Stimulated activated CD4-positive, alpha-beta T cell treated with anti-CD3 and anti-CD28 coated beads, Interleukin-12 subunit alpha, Interleukin-12 subunit beta, amount 100 ng/mL, for 24 hours (primary cell): ENCODE measurements at places on chromosomes 7 and 10.

DNA sequence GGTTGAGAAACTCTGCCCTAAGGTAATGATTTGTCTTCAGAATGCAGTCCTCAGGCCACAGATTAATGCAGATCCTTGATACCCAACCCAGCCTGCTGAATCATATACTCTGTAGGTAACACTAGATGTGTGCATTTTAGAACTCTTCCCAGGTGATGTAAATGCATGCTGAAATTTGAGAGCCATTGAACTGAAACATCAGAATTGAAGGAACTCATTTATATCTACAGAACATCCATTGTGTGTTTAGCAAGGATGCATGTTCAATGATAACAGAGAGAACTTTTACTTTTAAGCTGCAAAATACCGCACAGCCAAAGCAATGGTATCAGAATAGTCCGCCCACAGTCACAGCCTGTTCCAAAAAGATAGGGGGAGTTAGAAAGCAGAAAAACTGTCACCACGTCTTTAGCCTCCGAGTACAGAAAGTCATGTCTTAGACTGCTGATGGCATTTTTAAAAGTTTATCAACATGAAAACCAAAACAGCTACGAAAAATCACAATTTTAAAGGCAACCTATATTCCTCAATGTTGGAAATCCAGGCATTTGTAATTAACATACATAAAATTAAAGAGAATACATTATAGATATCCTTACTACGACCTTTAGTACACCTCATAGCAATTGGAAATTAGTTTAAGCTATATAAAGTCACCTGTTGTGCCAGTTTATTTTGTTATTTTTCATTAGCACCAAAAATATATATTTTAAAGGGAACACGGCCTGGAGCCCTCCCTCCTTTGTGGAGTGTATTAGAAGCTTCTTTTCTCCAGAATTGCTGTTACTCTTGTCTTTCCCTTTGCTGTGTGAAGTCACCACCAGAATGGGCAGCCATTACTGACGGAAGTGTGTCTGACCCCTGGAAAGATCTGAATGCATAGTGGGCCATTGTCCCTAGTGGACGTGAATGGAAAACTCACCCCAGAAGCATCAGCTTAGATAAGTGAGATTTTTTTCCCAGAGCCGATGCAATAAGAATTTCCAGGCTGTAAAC lies 65.8 kb upstream of the PRKAR2B start:
- DNase-seq: no peak

DNA sequence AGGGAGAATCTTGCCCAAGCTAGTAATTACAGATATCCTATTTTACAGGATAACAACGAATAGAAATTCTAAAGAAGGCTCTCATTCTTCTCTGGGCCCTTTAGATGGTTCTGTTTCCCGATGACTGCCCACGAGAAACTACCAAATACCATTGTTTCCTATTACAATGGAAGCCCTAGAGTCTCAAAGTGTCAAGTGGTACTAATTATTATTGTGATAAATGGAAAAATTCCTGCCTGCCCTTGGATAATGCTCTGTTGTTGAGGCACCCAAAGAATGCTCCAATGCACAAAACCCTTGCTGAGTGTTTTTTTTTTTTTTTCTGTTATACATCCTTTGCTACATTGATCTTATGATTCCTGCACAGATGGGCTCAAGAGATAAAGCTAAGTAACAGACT lies 504.5 kb downstream of the XPNPEP1 start:
- DNase-seq: no peak

GRCh38 chr10:78140066-78140630 lies 106.5 kb downstream of the RPS24 start:
- no peak for DNase-seq

- no peak for DNase-seq
Measured at GRCh38 chr7:147635288-147635687, 955.3 kb upstream of the C7orf33 start.

DNA sequence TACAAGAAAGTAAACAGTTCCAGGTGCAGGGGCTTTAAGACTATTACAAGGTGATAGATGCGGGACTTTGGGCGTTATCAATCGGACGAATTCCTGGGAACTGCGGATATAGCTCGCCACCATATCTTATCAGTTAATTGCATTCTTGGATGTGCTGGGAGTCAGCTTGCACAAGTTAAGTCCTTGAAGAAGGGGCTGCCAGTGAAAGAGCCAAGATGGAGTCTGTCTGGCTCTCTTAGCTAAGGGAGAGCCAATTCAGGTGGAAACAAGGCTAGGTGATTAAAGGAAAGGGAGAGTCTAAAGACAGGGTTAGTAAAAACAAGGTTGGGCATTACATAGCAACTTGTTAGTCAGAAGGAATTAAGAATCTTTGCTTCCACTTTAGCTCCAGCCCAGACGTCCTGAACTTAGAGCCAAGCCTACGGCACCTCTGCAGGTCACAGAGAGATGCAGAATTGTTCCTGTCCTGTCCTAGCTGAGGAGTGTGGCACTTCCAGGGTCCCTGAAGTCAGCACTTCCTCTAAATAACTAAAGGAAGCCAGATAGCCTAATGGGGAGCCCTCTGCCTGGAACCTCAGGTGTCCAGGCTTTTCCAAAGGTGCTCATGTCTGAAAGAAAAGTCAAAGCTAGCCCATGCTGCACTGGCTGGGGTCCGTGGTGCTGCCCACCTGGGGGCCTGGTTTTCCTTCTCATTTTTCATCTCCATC lies 17.3 kb downstream of the ZC3HAV1 start:
- no peak for DNase-seq

- DNase-seq: no peak
Measured at GRCh38 chr10:129771576-129771975, 192.5 kb downstream of the EBF3 start.

- no peak for DNase-seq
Measured at GRCh38 chr10:18610517-18610916, 40.9 kb downstream of the NSUN6 start.

GRCh38 chr7:94049615-94050014 lies 45.5 kb upstream of the BET1 start:
- DNase-seq: no peak

DNA sequence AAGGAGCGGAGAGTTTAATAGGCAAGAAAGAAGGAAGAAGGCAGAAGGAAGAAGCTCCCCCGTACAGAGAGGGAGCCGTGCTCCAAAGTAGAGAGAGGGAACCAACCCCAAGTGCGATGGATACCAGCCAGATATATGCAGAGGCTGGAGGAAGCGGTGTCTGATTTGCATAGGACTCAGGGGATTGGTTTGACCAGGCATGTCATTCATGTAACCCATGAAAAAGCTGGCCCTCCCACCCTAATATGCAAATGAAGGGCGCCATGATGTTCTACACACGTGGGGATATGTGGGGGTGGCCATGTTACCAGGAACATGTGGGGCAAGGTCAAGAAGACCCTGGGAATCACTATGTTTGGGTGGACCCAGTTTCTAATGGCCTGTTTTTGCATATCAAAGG lies 40.6 kb upstream of the FAM3C start:
- no peak for DNase-seq

GRCh38 chr7:157753713-157754415 lies 417.1 kb downstream of the DNAJB6 start:
- DNase-seq: no peak

DNA sequence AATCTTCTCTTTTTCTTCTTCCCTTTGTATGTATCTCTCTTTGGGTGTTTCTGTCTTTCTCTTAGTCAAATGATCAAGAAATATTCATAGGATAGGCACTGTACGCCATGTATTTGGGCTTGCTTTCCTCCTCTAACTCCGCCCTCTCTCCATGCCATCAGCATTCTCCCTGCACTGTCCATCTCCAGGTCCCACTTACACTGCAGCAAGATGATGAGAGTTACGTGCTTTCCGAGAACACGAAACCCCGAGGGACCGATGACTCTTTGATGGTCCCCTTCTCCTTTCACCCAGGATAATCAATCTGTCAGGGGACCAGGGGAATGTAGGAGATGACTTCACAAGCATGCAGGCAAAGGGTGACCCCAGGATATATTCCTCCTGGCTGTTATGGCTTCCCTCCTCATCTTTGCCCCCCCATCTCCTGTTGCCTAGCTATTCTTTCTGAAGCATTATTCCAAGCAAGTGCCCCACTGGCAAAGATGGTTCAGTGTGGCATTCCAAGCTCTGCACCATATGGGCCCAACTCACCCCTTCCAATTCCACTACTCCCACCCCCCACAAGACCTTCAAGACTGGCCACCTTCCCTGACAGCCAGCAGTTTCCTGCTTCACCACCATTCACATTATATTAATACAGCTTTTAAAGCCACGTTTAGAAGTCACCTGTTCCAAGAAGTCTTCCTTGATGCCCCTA lies 40.0 kb downstream of the HIF1AN start:
- DNase-seq: no peak

DNA sequence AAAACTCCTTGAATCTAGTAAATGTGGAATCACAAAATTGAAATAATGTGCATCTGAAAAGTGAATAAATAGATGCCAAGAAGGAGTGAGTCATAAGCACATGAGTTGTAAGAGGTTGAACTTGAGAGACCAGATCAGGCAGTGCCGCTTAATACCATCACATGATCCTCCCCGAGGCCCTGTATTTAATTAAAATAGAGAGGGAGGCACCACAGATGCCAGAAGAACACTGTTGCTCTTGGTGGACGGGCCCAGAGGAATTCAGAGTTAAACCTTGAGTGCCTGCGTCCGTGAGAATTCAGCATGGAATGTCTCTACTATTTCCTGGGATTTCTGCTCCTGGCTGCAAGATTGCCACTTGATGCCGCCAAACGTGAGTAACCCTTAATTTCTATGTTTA lies at the start of gene GPNMB:
GPNMB (plus strand) TSS at position 221 of the 400 bp plus-strand sequence; CDS start at position 304, 83 bp downstream.
- DNase-seq: no peak

- no peak for DNase-seq
Measured at GRCh38 chr7:732094-732541, 5.0 kb upstream of the PRKAR1B start.

- no peak for DNase-seq
Measured at GRCh38 chr10:118332236-118332635, 9.9 kb downstream of the FAM204A start.

GRCh38 chr10:788796-789748 lies 99.6 kb upstream of the DIP2C start:
- no peak for DNase-seq

GRCh38 chr7:128974241-128974934 lies 36.7 kb downstream of the IRF5 start:
- DNase-seq: no peak

GRCh38 chr7:2062648-2063047 lies 170.1 kb downstream of the MAD1L1 start:
- DNase-seq: no peak

DNA sequence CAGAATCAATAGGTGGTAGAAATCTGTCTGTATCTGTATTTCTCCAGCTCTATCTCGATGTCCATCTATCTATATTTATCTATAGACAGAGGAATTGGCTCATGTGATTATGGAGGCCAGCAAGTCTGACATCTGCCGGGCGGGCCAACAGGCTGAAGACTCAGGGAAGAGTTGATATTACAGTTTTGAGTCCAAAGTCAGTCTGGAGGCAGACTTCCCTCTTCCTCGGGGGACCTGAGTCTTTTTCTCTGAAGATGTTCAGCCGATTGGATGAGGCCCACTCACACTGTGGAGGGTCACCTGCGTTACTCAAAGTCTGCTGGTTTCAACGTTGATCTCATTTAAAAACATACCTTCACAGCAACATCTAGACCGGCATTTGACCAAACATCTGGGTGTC lies 98.7 kb downstream of the RAMP3 start:
- DNase-seq: no peak

DNA sequence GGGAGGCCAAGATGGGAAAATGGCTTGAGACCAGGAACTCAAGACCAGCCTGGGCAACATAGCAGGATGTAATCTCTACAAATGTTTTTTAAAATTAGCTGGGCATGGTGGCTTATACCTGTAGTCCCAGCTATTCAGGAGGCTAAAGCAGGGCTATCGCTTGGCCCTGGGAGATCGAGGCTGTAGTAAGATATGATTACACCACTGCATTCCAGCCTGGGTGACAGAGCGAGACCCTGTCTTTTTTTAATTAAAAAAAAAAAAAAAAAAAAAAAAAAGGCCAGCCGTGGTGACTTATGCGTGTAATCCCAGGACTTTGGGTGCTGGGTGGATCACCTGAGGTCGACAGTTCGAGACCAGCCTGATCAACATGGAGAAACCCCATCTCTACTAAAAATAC lies 27.4 kb downstream of the MYOF start:
- DNase-seq: no peak

DNA sequence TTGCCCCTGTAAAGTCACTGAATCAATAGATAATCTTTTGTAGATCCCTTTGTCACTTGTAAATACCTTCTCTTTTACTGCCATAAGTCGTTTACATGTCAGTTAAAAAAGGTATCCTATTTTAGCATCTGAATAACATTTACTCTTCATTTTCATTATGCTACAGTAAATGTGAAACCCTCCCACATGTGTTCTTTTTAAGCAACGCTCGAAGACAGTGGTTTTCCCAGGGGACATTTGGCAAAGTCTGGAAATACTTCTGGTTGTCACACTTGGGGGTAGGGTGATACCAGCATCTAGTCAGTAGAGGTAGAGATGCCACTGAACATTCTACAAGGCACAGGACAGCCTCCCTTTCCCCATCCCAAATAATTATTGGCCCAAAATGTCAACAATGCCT lies 23.7 kb downstream of the ATAD1 start:
- DNase-seq: no peak

DNA sequence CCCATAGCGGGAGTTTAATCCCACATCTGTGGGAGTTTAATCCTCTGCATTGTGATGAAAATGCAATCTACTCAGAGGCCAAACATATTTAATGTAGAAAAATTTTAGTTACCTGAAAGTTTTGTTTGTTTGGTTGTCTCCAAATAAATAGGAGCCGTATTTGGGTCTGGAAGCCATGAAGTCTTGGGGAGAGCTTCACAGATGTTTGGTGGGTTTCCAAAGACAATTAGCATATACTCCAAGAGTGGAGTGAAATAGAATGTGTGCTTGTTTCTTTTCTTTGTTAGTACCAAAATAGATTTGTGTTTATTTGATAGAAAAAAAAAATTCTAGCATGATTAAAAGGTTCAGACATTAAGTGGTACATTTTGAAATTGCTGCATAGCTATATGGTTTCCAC lies 50.9 kb downstream of the ANK3 start:
- DNase-seq: no peak

GRCh38 chr10:49700211-49700610 lies 20.8 kb downstream of the C10orf53 start:
- no peak for DNase-seq

DNA sequence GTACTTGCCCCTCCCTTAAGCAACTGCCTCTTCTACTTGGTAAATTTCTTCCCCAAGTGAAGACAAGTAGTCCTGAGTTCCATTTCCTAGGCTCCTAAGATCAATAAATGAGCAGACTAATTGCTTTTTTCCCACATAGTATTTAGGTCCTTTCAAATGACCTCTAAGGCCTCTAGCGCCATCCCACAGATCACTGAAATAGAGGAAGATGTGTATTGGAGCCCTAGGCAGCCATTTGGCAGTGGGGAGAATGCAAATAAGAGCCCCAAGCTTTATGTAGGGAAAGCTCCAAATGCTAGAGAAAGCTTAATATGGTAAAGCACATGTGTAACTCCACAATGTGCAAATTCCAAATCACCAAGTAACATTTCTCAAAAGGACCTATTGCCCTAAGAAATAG lies 316.5 kb upstream of the PHF14 start:
- no peak for DNase-seq

DNA sequence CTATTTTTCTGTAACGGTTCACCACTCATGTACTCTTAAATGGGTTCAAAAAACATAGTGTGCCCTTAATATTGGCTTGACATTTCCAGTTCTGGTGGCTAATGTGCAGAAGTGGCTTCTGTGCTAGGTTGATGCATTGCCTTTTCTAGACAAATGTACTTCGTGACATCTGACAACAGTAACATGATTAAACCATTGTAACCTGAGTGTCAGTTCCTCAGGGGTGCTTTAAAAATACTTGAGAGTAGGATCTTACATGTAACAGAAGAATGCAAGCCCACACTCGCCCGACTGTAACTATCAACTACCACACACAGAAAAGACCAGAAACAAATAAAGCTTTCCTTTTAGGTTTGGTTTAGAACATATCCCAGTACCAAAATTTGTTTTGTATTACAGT lies 393.4 kb upstream of the NFE2L3 start:
- no peak for DNase-seq
